Progenitor cell of endocrine pancreas (in vitro differentiated cells): ENCODE measurements at places on chromosomes 13 and 19.

GRCh38 chr13:45280011-45280410, 61.0 kb downstream of the TPT1 start:
- peaks cover 11% of the 10 kb centered on the region for H3K36me3 ChIP-seq
- no peak overlapping the region for H3K4me3 ChIP-seq
- no peak for DNase-seq
- no peaks in the 10 kb centered on the region for H3K27me3 ChIP-seq
- H3K4me1 ChIP-seq = no peaks in the 10 kb centered on the region

DNA sequence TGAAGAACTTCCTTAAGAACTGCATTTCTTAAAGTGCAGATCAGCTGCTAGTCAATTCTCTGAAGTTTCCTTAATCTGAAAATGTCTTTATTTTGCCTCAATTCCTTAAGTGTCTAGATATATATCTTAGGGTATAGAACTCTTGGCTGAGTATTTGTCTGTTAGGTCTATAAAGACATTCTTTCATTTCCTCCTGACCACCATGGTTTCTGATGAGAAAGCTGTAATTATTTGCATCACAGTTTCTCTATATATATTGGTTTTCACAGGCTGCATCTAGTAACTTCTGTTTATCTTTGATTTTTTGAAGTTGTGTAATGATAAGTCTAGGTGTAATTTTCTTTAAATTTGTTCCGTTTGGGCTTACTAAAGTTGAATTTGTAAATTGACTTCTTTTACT, 15.2 kb downstream of the NDFIP2 start:
- no peak overlapping the region for H3K4me3 ChIP-seq
- DNase-seq = no peak
- no peak overlapping the region for H3K27ac ChIP-seq
- no peaks in the 10 kb centered on the region for H3K27me3 ChIP-seq
- peaks cover 33% of the 10 kb centered on the region for H3K4me1 ChIP-seq

GRCh38 chr19:35316560-35316959, 12.4 kb upstream of the CD22 start:
- no peak overlapping the region for H3K4me3 ChIP-seq
- H3K36me3 ChIP-seq = no peaks in the 10 kb centered on the region
- peak overlapping the region; percentile 69 for H3K27ac ChIP-seq
- DNase-seq = no peak
- peaks cover 7% of the 10 kb centered on the region for H3K4me1 ChIP-seq

DNA sequence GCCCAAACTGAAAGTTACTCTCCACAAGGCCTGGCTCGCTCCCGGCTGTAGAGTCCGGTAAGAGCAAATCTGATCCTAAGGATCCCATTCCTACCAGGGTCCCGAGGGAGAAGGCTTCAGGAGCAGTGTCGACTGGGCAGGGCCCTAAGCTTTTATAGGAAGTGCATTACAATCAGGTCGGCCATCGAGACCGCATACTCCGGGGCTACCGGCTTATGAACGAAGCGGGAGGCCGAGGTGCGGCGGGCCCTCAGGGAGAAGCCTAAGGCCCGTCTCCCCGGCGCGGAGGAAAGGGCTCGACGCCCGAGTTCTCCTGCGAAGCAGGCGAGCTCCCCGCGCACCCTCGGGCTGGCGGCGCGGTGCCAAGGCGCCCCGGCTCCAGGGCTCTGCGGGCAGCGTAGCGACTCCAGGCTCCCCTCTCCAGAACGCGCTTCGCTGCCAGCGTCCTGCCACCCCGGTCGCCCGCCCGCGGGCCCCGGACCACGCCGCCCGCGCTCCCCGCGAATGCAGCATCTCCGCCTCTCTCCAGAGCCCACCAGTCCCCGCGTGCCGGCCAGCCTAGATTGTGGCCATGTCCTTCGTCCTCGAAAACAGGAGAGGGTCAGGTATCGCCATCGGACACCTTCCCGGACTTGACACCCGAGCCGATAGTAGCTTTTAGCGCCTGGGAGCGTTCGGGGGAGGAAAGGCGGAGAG, 1.4 kb downstream of the EFNB2 start:
- no peak for DNase-seq
- H3K27ac ChIP-seq = peak overlapping the region; percentile 94
- H3K4me3 ChIP-seq = peak overlapping the region; percentile 90
- H3K27me3 ChIP-seq = no peaks in the 10 kb centered on the region

- H3K27me3 ChIP-seq = no peaks in the 10 kb centered on the region
- no peak overlapping the region for H3K4me3 ChIP-seq
- no peak for DNase-seq
- H3K4me1 ChIP-seq = peaks cover 12% of the 10 kb centered on the region
- no peaks in the 10 kb centered on the region for H3K36me3 ChIP-seq
These were observed 4.9 kb upstream of the TDRD3 start for GRCh38 chr13:60392131-60392530.

DNA sequence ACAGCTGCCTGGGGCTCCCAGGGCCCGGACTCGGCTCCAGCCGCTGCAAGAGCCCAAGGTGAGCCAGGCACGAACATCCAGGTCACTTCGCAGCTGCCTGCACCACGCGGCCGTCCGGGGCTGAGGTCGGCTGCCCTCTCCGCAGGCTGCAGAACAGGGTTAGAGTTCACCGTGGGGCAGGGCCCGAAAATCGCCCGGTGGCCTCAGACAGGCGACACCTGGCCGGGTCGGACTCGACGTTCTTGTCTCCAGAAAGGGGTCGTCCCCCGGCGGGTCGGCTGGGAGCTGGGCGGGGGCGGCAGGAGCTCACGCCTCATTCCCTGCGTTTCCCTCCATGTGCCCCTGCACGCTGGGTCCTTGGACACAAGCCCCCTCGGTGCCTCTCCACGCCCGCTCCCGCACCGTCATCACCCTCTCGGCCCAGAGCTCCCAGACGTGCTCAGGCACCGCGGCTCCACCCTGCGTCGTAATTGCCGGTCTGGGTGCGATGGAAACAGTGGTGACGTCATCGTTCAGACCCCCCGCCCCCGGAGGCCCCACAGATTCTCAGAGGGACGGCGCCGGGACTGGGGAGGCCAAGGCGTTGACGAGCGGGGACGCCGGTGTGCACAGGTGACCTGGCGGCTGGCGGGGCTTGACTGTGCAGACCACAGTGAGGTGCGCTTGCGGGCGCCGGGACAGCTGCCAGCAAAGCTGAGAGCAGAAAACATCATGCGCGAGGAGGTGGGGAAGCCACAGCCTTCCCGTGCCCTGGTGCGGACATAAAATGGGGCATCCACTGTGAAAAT, 4.0 kb upstream of the GRIN3B start:
- H3K4me1 ChIP-seq = no peaks in the 10 kb centered on the region
- peaks cover 34% of the 10 kb centered on the region for H3K27me3 ChIP-seq
- H3K27ac ChIP-seq = no peak overlapping the region
- no peak for DNase-seq
- H3K36me3 ChIP-seq = peaks cover 4% of the 10 kb centered on the region

DNA sequence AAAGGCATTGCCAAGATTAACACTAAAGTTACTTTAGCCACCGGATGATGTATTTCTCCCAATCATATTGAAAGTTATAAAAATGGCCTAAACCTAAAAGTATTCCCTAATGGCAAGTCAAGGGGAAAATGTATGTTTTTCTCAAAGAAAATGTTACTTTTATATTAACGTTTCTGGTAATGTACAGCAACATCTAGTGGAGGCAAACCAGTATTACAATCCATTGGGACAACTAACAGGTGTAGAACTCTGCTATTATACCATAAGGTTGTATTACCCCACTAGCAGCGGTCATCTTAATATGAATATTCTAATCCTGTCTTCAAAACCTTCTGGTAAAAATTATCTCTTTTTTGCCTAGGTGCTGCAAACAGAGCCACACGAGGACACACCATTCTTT, 69.2 kb downstream of the ZNF100 start:
- no peaks in the 10 kb centered on the region for H3K27me3 ChIP-seq
- H3K4me1 ChIP-seq = peaks cover 16% of the 10 kb centered on the region
- no peak overlapping the region for H3K4me3 ChIP-seq
- H3K36me3 ChIP-seq = peaks cover 1% of the 10 kb centered on the region
- peak overlapping the region; percentile 34 for H3K27ac ChIP-seq
- no peak for DNase-seq

DNA sequence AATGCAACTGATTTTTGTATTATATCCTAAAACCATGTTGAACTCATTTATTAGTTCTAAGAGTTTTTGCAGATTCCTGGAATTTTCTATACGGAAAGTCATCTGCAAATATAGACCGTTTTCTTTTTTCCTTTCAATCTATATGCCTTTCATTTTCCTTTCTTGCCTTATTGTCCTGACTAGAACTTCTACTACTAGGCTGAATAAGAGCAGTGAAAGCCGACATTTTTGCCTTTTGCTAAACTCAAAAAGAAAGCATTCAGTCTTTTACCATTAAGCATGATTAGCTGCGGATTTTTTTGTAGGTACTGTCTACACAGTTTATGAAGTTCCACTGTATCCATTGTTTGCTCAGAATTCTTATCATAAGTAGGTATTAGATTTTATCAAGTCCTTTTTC, 328.4 kb downstream of the TEX29 start:
- peaks cover 4% of the 10 kb centered on the region for H3K4me1 ChIP-seq
- H3K36me3 ChIP-seq = no peaks in the 10 kb centered on the region
- peaks cover 83% of the 10 kb centered on the region for H3K27me3 ChIP-seq
- DNase-seq = no peak
- no peak overlapping the region for H3K27ac ChIP-seq
- H3K4me3 ChIP-seq = no peak overlapping the region

DNA sequence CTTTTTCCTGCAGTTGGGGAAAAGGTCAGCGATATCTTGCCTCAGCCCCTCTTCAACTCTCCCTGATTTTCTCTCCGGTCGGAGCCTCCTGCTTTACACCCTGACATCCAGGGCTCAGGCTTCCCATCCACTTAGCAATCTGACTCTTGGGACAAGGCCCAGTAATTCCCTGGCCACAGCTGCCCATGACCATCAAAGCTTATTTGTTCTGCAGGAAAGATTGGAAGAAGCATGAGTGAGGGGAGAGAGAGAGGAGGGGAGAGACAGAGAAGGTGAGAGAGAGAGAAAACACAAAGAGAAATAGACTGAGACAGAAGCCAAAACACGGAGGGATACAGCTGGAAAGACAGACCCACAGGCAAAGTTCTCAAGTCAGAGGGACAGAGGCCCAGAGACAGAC, 13.7 kb downstream of the SYT3 start:
- no peak overlapping the region for H3K4me3 ChIP-seq
- no peak overlapping the region for H3K27ac ChIP-seq
- H3K4me1 ChIP-seq = no peaks in the 10 kb centered on the region
- H3K27me3 ChIP-seq = peaks cover 32% of the 10 kb centered on the region
- no peak for DNase-seq
- H3K36me3 ChIP-seq = no peaks in the 10 kb centered on the region

- H3K36me3 ChIP-seq = no peaks in the 10 kb centered on the region
- H3K4me3 ChIP-seq = no peak overlapping the region
- no peaks in the 10 kb centered on the region for H3K4me1 ChIP-seq
- H3K27ac ChIP-seq = no peak overlapping the region
- DNase-seq = peak; percentile 24
These were observed 4.8 kb downstream of the FCHO1 start for GRCh38 chr19:17755977-17756670.

DNA sequence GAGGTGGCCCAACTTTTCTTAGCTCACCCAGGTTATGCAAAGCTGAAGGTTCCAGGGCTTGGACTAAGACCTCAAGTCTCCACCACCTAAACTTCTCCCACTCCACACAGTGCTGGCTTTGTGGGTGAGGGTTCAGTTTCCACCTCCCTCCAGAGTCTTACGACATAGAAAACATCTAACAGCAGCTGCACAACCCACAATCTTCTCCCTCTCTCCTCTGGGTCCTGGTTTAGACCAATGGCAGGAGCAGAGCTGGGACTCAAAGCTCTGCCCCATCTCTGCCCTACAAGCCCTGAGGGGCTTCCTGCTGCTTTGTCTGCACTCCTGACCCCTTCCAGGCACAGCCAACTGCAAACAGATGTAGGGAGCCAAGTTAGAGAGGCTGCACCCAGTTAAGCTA, 16.0 kb downstream of the IRGC start:
- H3K4me1 ChIP-seq = no peaks in the 10 kb centered on the region
- peaks cover 29% of the 10 kb centered on the region for H3K36me3 ChIP-seq
- H3K27me3 ChIP-seq = no peaks in the 10 kb centered on the region
- H3K4me3 ChIP-seq = no peak overlapping the region
- no peak for DNase-seq

DNA sequence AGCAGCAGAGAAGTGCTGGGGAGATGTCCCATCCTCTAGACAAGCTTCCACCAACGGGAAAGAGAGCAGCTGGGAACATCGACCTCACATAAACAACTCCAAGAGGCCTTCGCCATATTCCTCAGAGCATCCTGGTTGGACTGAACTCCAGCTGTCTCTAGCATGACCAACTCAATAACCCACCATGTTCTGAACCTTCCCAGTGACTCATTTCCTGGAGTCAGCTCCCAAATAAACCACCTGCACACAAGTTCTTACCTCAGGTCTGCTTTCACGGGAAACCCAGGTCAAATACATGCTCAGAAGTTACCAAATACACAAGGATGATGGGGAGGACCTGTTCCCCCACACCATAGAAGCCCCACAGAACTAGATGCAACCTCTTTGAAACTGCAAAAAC, 878.5 kb downstream of the UQCRFS1 start:
- DNase-seq = no peak
- H3K27ac ChIP-seq = no peak overlapping the region
- H3K4me1 ChIP-seq = no peaks in the 10 kb centered on the region
- no peak overlapping the region for H3K4me3 ChIP-seq
- peaks cover 19% of the 10 kb centered on the region for H3K27me3 ChIP-seq
- H3K36me3 ChIP-seq = no peaks in the 10 kb centered on the region

GRCh38 chr19:47444388-47444821, 25.1 kb upstream of the MEIS3 start:
- peaks cover 1% of the 10 kb centered on the region for H3K36me3 ChIP-seq
- no peak overlapping the region for H3K4me3 ChIP-seq
- H3K27ac ChIP-seq = no peak overlapping the region
- H3K27me3 ChIP-seq = peaks cover 85% of the 10 kb centered on the region

DNA sequence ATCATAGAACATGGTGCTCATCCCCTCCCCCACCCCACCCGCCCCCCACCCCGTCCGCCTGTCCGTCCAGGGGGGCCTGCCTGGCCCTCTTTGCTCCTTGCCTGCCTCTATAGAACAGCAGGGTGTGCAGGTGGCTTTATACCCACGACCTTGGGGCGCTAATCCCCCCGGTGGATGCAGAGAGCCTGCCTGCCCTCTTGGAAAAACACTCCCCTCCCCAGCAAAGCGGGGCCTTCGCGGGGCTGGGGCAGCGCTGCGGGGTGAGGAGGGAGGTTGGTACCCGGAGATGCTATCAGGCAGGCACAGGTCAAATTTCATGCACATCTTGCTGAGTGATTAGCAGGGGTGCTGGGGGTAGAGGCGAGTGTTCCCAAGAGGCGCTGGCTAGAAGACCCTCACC, 21.9 kb downstream of the RFX1 start:
- no peaks in the 10 kb centered on the region for H3K27me3 ChIP-seq
- H3K4me1 ChIP-seq = peaks cover 4% of the 10 kb centered on the region
- DNase-seq = no peak

- peaks cover 7% of the 10 kb centered on the region for H3K4me1 ChIP-seq
- no peak for DNase-seq
These were observed 8.9 kb downstream of the IGFL3 start for GRCh38 chr19:46115396-46116106.

DNA sequence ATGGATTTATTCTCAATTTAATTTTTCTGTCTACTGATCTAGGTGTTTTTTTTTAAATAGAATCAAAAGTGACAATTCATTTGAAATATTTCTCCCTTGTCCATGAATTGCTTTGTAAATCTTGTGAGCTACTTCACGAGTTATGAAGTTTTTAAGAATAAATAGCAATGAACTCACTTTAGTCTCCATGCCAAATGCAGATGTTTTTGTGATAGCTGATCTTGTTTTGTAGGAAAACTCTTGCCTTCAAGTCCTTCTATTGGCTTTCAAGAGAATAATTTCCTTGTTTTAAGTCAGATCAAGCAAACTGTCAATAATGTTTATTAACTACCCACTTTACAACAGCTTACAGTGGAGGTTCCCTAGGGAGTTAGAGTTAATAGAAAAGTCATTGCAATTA, 99.8 kb downstream of the ITGBL1 start:
- H3K27ac ChIP-seq = no peak overlapping the region
- no peak overlapping the region for H3K4me3 ChIP-seq
- no peak for DNase-seq
- H3K36me3 ChIP-seq = no peaks in the 10 kb centered on the region
